ENCODE measurements at places on chromosomes 12 and 14.

DNA sequence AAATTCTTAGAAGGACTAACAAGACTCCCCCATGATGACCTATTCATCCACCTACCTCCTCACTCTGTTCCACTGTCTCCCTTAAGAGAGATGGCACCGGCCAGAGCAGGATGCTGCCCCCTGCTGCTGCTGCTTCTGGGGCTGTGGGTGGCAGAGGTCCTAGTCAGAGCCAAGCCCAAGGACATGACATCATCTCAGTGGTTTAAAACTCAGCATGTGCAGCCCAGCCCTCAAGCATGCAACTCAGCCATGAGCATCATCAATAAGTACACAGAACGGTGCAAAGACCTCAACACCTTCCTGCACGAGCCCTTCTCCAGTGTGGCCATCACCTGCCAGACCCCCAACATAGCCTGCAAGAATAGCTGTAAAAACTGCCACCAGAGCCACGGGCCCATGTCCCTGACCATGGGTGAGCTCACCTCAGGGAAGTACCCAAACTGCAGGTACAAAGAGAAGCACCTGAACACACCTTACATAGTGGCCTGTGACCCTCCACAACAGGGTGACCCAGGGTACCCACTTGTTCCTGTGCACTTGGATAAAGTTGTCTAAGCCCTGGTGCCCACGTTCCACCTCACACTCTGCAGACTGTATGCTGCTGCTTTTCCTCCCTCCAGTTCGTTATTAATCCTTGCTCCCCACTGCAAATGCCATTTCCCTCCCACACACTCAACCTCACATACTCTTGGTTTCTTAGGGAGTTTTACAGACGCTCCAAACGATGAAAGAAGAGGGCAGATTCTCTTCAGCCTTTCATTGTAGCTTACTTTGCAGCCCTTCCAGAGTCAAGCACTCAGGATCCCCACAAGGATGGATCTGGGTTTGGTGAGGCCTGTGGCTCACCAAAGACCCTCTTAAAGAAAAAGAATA is at the start of gene RNASE8:
Gene RNASE8 (plus strand): TSS at position 20 of the 873 bp plus-strand sequence. CDS start 71 bp downstream, at position 91.
- DNase-seq, result no peak

DNA sequence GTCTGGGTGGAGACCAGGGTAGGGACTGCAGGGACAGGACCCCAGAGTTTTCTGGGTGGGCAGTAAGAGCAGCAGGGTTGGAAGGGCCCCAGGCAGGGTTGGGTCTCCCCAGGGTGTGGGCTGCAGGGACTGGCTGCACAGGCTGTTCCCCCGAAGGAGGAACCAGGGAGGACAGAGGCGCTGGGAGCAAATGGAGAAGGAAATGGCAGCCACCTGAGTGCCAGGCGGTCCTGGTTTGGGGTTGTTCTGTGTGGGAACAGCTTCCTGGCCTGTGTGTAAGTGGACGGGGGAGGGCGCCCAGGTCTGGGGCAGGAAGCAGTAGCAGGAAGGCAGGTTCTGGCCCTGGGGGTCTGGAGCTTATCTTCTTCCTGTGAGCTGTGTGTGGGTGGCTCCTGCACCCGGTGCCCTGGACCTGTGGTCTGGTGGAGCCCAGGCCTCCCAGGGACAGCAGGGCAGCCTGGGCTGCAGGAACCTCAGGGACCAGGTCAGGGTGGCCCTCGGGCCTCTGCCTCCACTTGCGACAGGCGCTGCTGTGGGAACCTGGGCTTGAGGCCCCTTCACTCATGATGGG is 372.8 kb downstream of the TMEM121 start:
- no peak for DNase-seq

DNA sequence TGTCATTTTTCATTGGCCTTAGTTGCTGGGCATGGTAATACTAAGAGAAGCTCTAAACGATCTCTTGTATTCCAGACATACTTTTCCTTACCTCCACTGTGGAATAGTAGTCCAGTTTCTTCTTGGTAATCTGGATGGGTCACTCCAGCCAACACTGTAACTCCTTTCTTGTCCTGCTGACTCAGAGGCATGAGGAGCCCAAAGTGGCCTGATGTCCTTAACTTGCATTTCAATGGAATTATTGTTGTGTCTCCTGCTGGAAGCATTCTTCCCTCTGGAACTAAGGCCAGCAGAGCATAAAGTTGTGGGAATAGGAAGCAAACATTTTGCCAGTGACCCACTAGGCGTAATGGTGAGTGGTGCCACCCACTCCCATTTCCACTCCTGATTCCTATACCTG is 33.1 kb downstream of the DAAM1 start:
- no peak for DNase-seq

- DNase-seq, result no peak
Observed at GRCh38 chr12:62332598-62332997, 72.4 kb downstream of the USP15 start.

- no peak for DNase-seq
Observed at GRCh38 chr12:77940011-77940423, 109.3 kb downstream of the NAV3 start.

GRCh38 chr12:47004634-47005033 is 74.8 kb upstream of the PCED1B start:
- no peak for DNase-seq

DNA sequence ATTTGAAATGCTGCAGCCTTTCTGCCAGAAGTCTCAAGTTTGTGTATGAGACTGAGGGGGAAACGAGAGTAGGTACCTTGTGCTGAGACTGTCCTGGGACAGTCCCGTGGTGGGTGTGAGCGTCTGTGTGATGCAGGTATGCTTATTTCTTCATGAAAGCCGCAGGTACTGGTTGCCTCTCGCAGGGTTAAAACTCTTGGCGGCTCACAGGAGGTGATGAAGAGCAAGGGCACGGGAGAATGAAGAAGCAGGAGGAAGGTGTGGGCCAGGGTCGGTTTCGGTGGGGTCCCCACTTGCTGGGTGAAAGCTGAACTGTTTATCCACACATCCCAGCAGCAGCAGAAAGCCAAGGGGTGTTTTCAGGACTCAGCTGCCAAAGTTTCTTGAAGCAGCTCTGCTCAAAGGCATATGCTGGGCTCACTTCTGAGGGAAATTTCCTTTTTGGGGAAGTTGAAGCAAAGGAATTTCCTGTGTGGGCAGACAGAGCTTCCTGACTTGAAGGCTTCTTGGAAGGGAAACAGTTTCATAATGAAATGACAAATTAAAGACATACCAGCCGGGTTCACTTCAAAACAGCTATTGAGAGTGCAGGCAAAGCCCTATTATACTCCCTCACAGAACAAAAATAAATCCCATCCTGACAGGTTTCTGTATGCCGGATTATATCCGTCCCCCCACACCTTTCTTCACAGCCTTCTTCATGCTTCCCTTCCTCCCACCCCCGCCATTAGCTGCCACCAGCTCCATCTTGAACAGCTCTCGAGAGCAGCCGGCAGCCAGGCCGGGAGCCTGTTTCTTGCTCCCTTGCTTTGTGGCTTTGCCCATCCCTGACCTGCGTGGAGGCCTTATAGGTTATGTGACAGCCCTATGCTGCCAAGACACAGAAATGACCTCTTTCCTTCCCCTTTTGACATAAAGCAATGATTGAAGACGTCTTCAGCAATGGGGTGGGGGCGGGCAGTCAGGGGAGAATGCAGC is 116.6 kb downstream of the ETV6 start:
- peak; percentile 76 for DNase-seq

DNA sequence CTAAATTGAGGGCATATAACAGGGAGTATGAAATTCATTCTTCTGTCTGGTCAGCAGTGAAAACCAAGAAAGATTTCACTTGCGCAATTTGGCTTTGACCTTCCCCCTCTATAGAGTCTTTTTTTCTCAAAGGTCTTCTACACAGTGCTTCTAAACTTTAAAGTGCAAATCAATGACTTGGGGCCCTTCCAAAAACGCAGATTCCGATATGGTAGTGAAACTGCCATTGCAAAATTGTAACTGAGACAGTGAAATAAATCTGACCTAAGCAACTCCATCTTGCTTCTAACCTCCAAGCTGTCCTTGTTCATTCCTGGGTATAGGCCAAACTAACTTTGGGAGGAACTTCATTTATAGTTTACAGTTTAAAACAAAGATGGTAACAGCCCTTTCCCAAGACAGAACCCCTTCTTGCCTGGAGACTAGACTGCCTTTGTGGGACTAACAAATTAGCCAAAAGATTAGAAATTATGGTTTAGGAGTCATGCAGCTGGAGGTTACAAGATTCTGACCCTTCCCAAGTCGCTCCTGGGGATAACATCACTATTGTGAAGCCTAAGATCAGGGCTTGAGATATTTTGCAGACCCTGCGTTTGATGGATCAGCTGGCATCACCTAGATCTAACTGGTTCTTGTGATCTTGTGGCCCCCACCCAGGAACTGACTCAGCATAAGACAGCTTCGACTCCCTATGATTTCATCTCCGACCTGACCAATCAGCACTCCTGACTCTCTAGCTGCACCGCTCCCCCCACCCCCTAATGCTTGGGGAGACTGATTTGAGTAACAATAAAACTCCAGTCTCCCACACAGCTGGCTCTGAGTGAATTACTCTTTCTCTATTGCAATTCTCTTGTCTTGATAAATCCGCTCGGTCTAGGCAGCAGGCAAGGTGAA is 5.0 kb downstream of the SLC25A21 start:
- no peak for DNase-seq

GRCh38 chr12:56141946-56142784 is 10.2 kb upstream of the MYL6B start:
- DNase-seq, result no peak

Data from activated CD4-positive, alpha-beta T cell treated with anti-CD3 and anti-CD28 coated beads, Interleukin-2, amount 50 U/mL, for 48 hours (primary cell).